ENCODE measurements at places on chromosomes 2 and 18.

- DNase-seq = no peak
Observed at GRCh38 chr2:101080211-101081068, 70.7 kb downstream of the TBC1D8 start.

GRCh38 chr2:37318401-37318800 lies 6.2 kb downstream of the PRKD3 start:
- no peak for DNase-seq

- DNase-seq = no peak
Observed at GRCh38 chr2:109215866-109216265, 86.9 kb downstream of the SH3RF3 start.

DNA sequence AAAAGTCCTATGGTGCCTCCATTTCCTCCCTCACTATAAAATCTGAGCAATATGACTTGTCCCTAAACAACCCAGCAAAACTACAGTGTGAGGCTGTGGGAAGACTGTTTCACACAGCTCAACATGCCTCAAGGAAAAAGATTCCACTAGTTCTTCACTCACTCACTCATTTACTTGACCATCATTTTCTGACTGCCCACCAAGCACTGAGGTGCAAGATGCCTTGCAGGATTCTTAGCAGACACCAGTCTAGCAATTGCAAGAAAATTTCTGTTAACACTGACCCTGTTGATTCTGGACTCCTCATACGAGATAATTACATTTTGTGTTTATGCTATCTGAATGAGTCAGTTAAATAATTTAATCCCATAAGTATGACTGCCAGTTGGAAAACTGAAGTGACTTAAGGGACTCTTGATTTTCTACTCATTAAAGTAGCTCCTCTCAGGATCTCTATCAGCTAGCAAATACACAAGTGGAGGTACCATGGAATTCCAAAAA lies 51.9 kb upstream of the PCBP1 start:
- no peak for DNase-seq

GRCh38 chr2:200730302-200730701 lies 81.4 kb upstream of the BZW1 start:
- no peak for DNase-seq

GRCh38 chr2:29765721-29766120 lies 155.7 kb downstream of the ALK start:
- DNase-seq = no peak

DNA sequence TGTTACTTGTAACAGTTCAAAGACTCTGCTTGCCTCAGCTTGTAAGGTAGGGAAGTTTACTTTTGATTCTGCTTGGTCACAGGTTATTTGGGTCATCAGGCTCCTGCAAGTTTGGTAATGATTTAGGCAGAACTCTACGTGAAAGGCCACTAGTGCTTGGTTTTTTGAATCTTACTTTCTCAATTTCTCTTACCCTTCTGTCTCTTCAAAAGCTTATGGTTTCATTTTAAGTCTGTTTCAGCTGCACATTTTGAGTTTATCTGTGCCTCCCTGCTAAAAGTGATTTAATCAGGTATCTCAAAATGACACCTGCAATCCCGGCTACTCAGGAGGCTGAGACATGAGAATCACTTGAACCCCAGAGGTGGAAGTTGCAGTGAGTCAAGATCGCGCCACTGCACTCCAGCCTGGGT lies 26.3 kb upstream of the MOCOS start:
- no peak for DNase-seq

DNA sequence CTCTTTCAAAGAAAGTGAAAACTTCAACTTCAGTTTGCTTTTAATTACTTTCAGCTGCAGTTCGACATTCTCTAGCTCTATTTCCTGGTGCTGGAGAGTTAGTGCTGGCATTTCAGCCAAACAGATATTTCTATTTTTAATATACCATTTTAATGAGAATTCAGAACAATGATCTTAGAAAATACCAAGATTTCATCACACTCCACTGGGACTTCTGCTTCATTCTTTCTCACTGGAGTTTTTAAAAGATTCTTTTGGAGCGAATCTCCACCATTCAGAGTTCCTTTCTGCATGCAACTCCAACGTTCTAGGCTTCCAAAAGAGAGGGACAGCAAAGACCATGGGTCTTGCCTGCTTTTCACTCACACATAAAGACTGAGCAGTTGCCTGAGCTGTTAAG lies 94.2 kb downstream of the CABLES1 start:
- DNase-seq = no peak

GRCh38 chr2:200515155-200515554 lies 5.3 kb upstream of the KCTD18 start:
- no peak for DNase-seq

DNA sequence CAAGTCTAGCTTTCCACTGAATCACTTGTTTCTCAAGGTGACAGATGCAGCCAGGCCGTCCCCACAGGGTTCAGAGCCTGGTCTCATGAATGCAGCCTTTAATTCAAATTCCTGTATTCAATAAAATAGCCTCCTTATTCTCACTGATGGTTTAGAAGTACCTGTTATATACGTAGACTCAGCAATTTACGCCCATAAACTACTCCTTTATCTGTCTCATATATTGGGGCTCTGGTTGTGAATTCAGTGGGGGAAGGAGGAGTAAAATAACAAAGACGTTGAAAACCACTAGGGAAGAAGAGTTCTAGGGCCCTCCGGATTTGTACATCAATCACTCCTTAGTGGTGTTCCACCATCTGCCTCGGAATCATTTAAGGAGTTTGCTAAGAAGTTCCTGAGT lies 1.7 kb downstream of the OBSL1 start:
- DNase-seq = no peak

GRCh38 chr2:220269367-220269766 lies 641.9 kb downstream of the SLC4A3 start:
- no peak for DNase-seq

GRCh38 chr2:46770622-46771021 lies 145.0 kb downstream of the MCFD2 start:
- DNase-seq = no peak

GRCh38 chr2:1796232-1796930 lies 52.1 kb upstream of the PXDN start:
- DNase-seq = no peak

GRCh38 chr18:45007531-45007930 lies 326.8 kb downstream of the SETBP1 start:
- DNase-seq = no peak

GRCh38 chr2:210158236-210158635 lies 13.0 kb downstream of the KANSL1L start:
- DNase-seq = no peak

- DNase-seq = no peak
Observed at GRCh38 chr2:164479460-164479859, 141.8 kb downstream of the GRB14 start.

DNA sequence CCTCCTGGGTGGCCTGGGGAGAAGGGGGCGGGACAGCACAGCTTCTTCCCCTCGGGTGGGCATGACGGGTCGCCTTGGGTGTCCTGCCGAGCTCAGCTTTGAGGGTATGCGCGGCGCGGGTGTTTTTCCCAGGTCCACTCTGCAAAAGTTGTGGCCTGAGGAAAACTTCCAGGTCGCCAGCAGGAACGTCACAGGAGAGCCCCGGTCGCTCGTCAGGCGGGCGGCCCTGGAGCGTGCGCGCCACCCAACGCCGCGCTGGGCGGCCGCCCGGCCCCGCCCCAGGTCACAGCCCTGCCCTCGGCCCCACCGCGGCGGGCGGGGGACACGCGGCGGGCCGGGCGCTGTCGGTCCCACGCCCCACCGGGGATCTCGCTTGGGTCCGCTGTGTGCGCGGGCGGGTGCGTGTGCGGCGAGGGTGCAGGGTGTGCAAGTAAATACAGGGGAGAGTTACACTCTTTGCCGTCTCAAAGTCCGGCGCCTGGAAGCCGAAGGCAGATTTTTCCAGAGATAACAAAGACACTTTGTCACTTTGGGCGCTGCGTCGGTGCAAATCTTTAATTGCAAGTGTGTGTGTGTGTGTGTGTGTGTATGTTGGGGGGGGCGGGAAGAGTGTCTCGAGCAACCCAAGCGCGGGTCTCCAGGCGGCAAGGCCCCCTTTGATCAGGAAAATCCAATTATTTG lies 616 bp upstream of the SP5 start:
- DNase-seq = peak; percentile 16

DNA sequence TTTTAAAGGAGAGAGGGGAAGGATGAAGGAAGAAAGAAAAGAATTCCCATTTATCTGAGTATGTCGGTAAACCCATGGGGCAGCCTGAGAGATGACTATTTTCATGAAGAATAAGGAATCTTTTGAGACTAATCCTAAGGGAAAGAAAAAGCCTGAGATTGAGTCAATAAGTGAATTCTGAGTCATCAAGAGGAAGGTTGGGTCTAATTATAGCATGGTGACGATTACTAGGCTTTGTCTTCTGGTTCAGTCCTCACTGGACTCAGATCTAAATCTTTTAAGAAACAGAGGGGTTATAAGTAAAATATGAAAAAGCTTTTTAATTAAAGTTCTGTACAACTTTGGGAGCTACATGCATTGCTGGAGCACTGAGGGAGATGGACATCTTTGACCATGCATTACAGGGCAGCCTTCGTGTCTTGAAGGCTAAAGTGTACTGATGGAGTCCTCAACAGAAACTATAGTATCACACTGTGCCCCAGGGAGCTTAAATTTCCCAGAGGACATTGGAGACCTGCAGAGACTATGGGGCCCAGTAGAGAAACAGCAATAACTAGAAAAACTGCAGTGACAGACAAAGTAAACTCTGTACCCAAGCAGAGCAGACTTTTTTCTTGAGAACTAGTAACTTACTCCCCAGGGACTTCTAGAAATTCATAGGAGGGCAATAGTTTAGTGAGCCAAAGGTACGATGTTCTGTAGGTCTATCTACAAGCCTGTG lies 260.9 kb downstream of the RAD51AP2 start:
- no peak for DNase-seq

GRCh38 chr2:73067043-73067442 lies 4.5 kb downstream of the SFXN5 start:
- DNase-seq = no peak

GRCh38 chr2:101956465-101957438 lies 35.0 kb upstream of the IL1R2 start:
- DNase-seq = no peak

GRCh38 chr2:169290433-169290832 lies 71.9 kb downstream of the LRP2 start:
- no peak for DNase-seq

GRCh38 chr2:8138923-8139667 lies 542.8 kb upstream of the ID2 start:
- no peak for DNase-seq

- DNase-seq = no peak
Observed at GRCh38 chr2:202494300-202495229, 118.4 kb downstream of the BMPR2 start.

GRCh38 chr2:85323351-85323987 lies 4.3 kb downstream of the TGOLN2 start:
- DNase-seq = no peak

DNA sequence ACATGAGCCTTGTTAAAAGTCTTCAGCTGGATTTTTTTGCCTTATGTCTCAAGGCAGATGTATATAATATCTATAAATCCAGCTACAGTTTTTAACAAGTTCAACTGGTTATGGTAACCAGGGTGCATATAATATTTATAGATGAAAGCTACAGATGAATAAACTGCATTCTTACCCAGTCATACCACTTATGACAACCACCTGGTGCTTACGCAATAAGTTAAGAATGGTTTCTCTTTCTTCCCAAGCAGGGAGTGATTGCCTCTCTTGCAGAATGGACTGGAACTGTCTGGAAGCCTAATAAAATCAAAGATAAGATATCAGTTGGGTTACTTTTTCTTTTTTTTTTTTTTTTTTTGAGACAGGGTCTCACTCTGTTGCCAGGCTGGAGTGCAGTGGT lies 19.6 kb downstream of the DHX57 start:
- no peak for DNase-seq

DNA sequence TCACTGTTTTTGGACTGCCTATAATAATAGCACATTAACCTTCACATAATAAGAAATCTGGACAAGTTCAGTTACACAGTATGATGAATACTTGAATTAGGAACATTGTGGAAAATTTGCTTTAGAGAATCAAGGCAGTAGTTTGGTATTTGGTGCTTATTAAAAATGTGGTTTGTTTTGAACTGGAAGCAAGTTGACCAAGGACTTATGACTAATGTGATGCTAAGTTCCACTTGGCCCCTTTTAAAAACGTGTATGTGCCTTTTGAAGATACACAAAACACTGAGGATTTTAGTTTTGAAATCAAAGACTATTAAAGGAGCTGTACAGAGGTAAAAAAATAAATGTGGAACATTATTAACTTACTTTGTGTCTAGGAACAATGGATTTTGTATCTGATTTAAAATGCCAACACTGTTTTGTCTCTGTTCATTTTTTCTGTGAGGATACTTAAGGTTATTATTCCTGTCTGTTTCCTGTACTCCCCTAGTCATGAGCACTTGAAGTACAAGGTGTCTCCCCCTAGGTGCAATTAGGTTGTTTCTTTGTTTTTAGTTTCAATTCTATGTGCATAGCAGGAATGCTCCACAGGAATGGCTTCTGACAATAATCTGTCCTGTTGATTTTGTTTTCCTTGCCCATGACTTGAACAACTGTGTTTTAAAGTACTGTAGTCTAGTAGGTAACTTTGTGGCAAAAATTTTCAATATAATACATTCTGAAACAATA lies 49.6 kb upstream of the PTH2R start:
- no peak for DNase-seq

GRCh38 chr2:68404164-68404563 lies 39.1 kb downstream of the PLEK start:
- DNase-seq = no peak

GRCh38 chr2:209918251-209918650 lies 84.2 kb upstream of the RPE start:
- no peak for DNase-seq

DNA sequence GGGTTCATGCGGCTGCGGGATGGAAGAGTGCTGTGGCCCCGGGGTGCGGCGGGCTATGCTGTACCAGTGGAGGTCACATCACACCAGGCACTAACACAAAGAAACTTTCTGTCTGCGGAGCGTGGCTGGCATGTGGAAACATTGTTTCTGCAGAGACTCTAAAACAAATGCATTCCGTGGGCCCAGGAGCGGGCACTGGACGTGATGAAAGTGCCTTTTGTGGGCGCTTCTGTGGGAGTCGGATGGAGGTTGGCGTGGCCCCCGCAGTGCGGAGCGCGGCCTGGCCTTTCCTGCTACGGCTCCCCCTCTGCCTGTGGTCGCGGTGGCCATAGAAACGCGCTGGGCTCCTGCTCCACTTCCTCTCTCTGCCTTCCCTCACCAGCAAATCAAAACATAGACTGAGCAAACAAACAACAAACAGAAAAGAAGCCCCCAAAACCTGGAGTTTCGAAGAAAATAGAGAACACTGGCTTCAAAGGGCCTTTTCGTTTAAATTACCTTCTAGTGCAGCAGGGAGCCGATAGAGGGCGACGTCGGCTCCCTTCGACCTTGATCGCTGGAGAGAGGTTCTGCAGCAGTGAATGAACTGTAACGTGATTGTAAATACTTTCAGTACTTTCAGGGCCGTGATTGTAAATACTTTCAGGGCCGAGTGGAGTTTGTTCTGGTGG lies 51.4 kb downstream of the KIF5C start:
- peak; percentile 59 for DNase-seq

DNA sequence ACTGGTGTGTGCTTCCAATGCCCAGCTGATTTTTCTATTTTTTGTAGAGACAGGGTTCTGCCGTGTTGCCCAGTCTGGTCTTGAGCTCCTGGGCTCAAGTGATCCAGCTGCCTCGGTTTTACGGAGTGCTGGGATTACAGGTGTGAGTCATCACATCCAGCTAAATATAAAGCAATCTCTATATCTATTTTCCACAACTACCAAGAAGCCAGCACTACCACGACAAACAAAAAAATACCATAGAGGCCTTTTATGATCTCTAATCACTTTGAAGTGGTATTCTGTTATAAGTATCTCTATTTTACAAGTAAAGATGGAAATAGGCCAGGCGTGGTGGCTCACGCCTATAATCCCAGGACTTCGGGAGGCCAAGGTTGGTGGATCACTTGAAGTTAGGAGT lies 34.7 kb downstream of the C2orf74 start:
- no peak for DNase-seq

GRCh38 chr2:53217250-53217649 lies 550.4 kb upstream of the CHAC2 start:
- DNase-seq = no peak
